ENCODE measurements at places on chromosomes 12 and 14. TPM values are rescaled to one million over a fixed set of nuclear protein-coding genes. Genes with fewer than 3 reads are reported as not detected.

Gene DHRS4L2
- total RNA-seq: 15.9 TPM

Gene DDN
- not detected for total RNA-seq

Gene FGD6
- total RNA-seq: 2.5 TPM

Gene SMIM41
- total RNA-seq: not detected

Gene SLC6A15
- total RNA-seq: 0.39 TPM

Gene STX2
- total RNA-seq: 29.7 TPM

Gene AKAP3
- total RNA-seq: 2.3 TPM

Gene INTS13
- 46.8 TPM for total RNA-seq

Gene SPTB
- 1.2 TPM for total RNA-seq

Gene CFAP54
- total RNA-seq: 0.68 TPM

Gene DNAH10
- 0.10 TPM for total RNA-seq

Gene KCNC2
- total RNA-seq: not detected

Gene GLIPR1L1
- total RNA-seq: not detected

Gene NRIP2
- total RNA-seq: not detected

Gene PLEKHD1
- not detected for total RNA-seq

Gene NPAS3
- 0.48 TPM for total RNA-seq

Gene FBLN5
- not detected for total RNA-seq

Gene VWF
- not detected for total RNA-seq

Gene FRMD6
- total RNA-seq: 98.9 TPM

Gene OR6C2
- not detected for total RNA-seq

Gene RAB15
- total RNA-seq: 3.4 TPM

Gene HELB
- total RNA-seq: 2.4 TPM

Gene GPR137C
- 0.49 TPM for total RNA-seq

Gene TMPO
- total RNA-seq: 163 TPM

Gene INHBE
- 0.24 TPM for total RNA-seq

Gene ZCRB1
- 35.1 TPM for total RNA-seq

Gene SYNDIG1L
- not detected for total RNA-seq

Gene TMEM106C
- total RNA-seq: 237 TPM

Gene C12orf54
- total RNA-seq: not detected

Gene MLF2
- total RNA-seq: 215 TPM

Gene MDM2
- total RNA-seq: 24.2 TPM

Gene ACVRL1
- total RNA-seq: not detected

Gene GPR65
- under 0.01 TPM for total RNA-seq

Gene PTPRR
- total RNA-seq: 9.0 TPM

Gene GPRC5D
- not detected for total RNA-seq
